ENCODE measurements at places on chromosomes 1 and 21.

- no peak for DNase-seq
These were observed 58.8 kb downstream of the TOMM20 start for GRCh38 chr1:235069577-235070563.

GRCh38 chr1:29548091-29548490 lies 311.8 kb downstream of the PTPRU start:
- DNase-seq = no peak

DNA sequence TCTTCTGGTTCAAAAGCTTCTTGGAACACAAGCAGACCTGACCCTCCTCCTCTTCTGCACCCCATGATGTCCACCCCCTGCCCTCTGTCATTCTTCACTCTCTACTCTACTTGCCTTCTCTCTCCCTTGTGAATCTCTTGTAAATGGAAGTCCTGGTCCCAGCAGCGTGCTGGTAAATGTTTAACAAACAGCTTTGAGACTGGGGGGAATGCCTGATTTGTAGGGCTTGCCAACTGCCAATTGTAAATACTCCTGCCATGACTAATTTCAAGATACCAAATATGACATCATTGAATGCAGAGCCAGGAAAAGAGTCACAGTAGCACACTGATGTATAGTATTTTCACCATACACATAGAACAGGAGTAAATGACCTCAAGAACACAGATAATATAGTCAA lies 40.9 kb upstream of the LRRN2 start:
- DNase-seq = no peak

DNA sequence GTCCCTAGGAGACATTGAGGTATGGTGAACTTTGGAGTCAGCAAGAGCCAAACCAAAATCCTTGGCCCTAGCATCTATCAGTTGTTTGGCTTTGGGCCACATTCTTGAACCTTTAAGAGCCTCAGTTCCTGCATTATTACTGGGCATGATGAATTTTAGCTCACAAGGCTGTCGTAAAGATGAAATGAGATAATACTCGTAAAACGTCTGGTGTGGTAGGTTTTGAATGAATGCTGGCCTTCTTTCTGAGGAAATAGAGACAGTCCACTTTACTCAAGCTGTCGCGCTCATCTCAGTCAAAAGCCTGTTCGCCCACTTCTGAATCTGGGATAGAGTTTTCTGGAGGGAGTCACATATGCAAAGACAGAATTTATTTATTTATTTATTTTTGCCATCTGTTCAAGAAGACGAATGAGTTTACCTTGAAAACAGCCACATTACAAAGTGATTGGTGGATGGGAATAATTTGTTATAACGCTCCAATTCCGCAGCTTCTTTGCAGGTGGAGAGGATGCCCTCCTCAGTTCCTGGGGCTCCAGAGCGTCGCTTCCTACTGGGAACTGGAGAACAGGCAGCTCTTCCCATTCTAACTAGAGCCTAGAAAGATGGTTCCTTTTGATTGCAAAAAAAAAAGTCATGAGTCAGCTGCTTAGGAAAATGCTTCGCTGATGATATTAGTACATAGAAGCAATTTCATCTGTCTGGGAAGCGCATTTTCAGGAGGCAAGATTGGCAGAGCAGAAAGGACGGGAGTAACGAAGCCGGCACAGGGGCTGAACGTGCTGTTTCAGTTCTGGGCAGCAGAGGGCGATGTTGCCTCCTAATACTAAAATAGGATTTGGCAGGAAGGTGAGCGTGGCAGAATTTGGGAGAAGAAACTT lies 49.9 kb upstream of the CYP2J2 start:
- no peak for DNase-seq

GRCh38 chr21:45297329-45297728 lies 9.6 kb upstream of the POFUT2 start:
- DNase-seq = no peak

- no peak for DNase-seq
These were observed 31.1 kb downstream of the EEIG2 start for GRCh38 chr1:108590957-108591356.

DNA sequence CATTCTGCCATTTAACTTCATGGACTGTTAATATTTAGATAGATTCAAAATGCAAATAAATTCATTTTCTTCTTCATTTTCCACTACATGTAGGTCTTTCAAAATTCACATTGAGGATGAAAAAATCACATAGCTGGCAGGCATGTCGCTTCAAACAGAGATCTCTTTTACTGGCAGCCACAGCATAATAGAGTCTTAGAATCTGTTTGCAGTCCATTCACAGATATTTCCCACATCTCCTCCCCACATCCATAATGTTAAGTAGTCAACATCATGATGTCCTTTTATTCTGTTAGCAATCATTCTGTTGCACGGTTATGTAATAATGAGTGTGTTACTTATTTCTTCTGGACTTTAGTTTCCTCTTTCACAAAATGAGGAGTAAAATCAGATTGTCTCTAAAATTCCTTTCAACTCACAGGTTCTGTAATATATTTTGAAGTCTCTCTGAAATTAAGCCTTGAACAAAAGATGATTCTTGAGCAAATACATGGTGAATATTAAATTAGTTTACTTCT lies 257.5 kb upstream of the SNX7 start:
- DNase-seq = no peak

GRCh38 chr1:156594190-156594589 lies 2.6 kb downstream of the NAXE start:
- no peak for DNase-seq

GRCh38 chr1:236425031-236425663 lies 31.1 kb downstream of the EDARADD start:
- DNase-seq = no peak

DNA sequence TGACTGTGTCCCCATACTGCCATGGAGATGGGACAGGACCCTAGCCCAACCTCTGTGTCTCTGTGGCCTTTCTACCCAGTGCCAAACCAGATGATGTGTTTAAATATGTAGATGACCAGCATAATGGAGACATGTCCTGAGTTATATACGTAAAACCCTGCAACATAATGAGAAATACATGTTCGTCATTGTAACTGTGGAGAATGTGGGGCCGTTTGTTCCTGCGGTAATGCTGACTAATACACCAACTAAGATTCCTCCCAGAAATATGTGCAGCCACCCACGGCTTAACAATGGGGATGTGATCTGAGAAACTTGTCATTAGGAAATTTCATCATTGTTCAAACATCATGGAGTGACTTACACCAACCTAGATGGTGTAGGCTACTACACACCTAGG lies 71.7 kb upstream of the SIM2 start:
- no peak for DNase-seq

DNA sequence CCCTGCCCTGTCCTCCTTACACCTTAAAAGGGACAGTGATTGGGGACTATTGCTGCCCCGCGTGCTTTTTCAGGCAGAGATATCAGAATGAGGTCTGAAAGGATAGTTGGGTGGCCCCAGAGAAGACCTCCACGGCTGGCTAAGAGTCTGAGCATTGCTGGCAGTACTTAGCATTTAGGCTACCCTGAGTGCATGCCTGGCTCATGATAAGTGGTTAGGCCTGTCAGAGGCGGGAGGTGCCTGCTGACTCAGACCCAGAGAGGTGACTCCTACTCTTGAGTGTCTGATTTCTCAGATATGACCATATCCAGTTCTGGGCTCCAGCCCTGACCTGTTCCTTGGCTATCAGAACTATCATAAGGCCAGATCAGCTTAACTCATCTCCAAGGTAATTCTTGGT lies 213.7 kb downstream of the PBX1 start:
- no peak for DNase-seq

- no peak for DNase-seq
These were observed 3.0 kb downstream of the VAMP4 start for GRCh38 chr1:171738911-171739310.

DNA sequence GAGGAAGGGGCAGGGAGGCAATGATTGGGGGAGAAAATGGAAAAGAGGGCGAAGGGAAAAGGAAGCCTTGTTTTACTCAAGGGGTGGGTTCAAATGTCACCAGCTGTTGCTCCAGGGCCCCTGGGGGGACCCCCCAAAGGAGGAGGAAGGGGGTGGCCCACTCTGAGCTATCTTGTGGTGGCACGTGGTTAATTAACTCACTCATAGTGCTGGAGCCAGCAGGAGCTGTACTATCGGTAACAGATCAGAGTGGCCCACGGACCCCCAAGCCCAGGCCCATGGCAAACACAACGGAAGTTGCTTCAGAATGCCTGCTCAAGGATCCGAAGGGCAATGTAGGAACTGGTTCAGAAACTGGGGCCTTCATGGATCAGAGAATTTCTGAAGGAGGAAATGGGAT lies 7.2 kb downstream of the TFF2 start:
- no peak for DNase-seq

GRCh38 chr21:34534522-34534921 lies 22.5 kb upstream of the KCNE1 start:
- no peak for DNase-seq

- DNase-seq = no peak
These were observed 444.8 kb downstream of the KIF26B start for GRCh38 chr1:245599371-245600174.

DNA sequence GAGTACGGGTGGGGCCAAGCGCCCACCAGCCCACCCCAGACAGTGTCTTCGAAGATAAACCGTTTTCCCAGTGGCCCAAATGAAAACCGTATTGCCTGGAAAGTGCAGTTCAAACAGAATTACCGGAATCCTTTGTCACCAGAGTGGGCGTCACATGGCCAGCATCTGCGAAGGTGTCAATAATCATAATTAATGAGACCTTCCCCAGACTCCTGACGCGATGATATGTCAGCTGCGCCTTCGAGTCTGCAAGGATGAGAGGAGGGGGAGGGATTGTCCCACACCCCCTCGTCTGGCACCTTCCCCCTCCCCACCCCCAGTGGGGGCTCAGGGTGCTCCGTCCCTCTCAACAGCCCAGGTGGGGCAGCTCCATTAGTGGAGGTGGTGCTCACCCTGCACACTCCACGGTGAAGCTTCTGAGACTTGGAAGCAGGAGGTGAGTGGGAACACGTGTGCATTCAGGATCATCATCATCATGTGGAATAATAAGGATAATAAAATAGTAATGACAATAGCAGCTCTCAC lies 215.1 kb downstream of the PTPRU start:
- no peak for DNase-seq

- DNase-seq = no peak
These were observed 217.3 kb downstream of the PTPRU start for GRCh38 chr1:29453502-29454240.

DNA sequence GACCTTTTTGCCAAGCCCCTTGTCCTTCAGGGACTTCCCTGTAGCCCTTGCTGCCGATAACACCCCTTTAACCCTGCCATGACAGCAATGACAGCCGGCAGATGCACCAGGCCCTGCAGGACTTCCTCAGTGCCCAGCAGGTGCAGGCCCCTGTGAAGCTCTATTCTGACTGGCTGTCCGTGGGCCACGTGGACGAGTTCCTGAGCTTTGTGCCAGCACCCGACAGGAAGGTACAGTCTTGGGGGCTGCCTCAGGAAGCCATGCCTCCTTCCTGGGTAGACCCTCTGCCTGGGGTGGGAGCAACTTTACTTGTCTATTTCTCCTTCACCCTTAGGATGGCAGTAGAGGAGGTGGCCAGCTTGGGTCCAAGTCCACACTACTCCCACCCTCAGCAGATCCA lies 16.1 kb upstream of the PADI6 start:
- no peak for DNase-seq

GRCh38 chr1:223716302-223716862 lies 4.0 kb downstream of the CAPN2 start:
- no peak for DNase-seq

- DNase-seq = no peak
These were observed 95.9 kb downstream of the KCNJ15 start for GRCh38 chr21:38352536-38353219.

DNA sequence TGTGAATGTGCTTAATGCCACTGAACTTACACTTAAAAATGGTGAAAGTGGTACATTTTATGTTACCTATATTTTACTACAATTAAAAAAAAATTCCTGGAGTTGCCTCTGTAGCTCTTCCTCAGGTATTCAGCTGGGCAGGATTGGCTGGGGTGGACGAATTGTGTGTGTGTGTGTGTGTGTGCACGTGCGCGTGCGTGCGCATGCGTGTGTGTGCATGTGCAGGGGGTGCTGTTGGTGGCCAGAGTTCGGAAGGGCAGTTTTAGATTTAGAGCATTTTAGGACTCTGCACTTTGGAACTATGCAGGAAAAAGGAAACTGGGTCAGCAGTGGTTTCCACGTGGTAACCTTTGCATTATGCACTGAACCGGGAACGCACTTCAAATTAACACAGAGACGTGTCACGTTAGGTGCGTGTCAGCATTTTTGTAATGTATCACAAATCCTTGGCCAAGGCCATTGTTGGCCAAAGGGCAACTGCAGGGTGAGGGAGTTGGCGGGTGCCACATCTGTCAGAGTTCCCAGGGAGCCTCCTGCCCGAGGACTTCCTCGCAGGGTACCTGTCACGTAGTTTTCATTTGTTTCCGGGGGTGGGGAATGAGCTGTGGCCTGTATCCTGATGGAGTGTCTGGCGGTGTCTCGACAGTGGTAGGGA lies 312.8 kb downstream of the CAMTA1 start:
- no peak for DNase-seq

GRCh38 chr1:163974120-163974519 lies 584.9 kb upstream of the PBX1 start:
- no peak for DNase-seq

DNA sequence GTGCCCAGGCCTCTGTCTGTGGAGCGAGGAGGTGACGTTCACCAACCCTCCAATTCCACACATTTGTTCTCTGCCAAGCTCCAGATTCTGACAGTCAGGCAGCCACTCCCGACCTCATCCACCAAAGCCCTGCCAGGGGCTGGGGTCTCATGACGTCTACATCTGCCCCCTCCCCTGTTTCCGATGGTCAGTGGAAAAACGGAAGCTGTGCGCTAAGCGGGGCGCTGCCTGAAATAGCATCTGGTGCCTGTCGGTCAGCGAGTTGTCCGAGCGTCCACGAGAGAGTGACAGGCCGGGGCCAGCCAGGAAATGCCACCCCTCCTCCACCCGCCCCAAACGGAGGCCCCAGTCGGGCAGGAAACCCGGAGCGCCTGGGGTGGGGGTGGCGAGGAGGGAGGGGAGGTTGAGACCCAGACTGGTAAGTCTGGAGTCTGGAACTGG lies 3.2 kb upstream of the TAL1 start:
- DNase-seq = no peak

GRCh38 chr1:22001409-22001808 lies at the start of gene CELA3A:
Gene CELA3A, plus strand, starts transcription at chr1:22001657. Its CDS starts 18 bp downstream, at chr1:22001675.
- DNase-seq = no peak

DNA sequence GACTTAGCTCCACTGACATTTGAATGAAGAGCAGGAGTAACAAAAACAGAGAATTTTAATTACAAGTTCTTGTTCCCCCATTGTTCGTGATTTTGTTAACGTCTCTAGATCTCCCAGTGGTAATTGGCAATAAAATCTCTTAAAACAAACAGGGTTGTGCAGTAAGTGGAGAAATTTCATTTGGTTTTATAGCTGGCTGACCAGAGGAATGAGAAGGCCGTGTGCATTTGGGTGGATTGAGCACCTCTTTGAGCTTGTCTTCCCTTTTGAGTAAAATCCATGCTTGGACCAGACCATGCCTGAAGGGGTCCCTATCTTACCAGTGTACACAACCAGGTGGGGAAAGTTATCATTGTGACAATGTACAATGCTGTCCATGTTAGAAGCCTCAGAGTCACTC lies 137.8 kb downstream of the HIVEP3 start:
- no peak for DNase-seq

Measured in cortex of kidney (tissue), 1 donor.